ENCODE measurements at places on chromosomes 7 and 10. TPM values are rescaled to one million over a fixed set of nuclear protein-coding genes. Genes with fewer than 3 reads are reported as not detected.

- no peak for DNase-seq
Observed at GRCh38 chr7:112616295-112616694, 135.5 kb downstream of the LSMEM1 start.

GRCh38 chr10:12397147-12397896 lies 48.0 kb downstream of the CAMK1D start:
- no peak for DNase-seq

DNA sequence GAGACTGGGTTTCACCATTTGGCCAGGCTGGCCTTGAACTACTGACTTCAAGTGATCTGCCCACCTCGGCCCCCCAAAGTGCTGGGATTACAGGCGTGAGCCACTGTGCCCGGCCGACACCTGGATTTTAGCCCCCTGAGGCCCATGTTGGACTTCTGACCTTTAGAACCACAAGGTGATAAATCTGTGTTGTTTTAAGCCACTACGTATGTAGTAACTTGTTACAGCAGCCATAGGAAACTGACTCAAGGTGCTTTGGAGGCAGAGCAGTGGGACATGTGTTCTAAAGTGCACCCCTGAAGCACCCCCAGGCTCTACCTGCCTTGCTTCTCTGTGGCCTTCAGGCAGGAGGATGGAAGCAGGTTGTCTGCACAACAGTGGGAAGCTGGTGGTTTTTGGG lies 128.4 kb downstream of the CDH23 start:
- DNase-seq: no peak

DNA sequence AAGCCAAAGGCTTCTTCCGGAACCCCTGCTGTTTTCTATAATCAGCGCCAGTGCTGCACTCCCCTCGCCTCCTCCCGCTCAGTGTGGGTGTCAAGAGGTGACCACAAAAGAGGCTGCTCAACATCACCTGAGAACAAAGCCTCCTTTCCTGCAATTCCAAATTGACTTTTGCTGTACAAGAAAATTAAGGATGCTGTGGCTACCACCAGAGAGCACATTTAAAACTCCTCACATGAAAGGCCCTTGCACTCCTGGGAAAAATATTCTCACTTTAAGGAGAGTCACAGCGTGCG lies 96.4 kb downstream of the HIPK2 start:
- DNase-seq: no peak

GRCh38 chr7:157299613-157300368 lies 37.0 kb upstream of the DNAJB6 start:
- DNase-seq: peak; percentile 70

DNA sequence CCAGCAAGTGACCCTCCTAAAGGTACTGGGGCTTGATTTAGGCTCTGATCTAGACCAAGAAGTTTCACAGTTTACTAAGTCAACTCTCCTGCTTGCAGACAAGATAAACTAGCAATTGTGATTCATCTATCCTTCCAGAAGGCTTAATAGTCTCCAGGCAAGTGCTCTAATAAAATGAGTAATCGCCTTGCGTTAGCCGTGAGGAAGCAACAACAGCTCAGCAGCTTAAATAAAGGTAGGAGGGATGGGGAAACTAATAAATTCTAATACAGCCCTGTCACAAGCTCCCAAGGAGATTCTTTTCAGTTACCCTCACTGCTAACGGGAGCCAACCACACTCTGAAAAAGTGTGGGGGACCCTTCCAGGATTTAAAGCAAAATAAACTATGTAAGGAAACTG lies 48.4 kb downstream of the FRMD4A start:
- DNase-seq: no peak

DNA sequence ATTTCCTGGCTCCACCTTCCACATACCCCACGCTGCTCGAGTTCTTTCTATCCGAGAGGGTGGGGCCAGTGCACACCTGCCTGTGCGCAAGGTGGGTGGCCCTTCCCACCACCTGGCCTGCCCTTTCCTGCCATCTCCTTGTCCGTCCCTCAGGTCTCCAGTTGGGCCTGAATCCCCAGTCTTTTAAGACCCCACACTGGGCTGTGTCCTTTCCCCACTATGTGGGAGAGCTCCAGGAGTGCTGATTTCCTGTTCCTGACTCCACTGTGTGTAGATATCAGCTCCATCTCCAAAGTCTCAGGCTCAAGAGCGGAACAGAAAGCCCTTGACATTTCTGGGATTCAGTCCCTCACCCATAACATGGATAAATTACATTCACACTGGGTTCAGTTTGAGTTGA lies 20.1 kb downstream of the LHPP start:
- no peak for DNase-seq

DNA sequence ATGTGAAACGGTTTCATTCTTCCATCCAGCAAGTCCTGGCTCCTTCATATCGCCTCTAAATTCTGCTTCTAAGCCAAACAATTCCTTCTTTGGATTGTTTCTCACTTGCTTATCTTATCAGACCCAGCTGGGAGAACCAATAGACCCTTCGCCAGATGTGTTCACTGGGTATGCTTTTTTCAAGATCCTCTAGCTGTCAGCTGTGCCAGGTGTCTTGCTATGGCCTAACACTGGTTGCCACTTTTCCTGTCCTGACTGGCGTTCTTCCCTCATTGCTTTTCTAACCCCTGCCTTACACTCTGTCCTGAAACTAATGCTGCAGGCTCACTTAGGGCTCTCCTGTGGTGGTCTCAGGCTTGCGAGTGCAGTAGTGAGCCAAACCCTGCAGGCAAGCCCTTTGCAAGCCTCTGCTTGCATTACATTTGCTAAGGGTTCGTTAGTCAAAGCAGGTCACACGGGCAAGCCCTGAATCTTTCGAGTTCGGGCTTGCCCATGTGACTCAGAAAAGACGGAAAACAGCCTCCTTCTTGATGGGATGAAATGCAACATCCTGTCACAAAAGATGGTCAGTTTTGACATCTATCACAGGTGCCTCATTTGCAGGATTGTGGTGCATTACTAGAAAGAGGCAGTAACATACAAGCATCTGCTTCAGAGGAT lies 92.8 kb downstream of the VWC2 start:
- peak; percentile 35 for DNase-seq

DNA sequence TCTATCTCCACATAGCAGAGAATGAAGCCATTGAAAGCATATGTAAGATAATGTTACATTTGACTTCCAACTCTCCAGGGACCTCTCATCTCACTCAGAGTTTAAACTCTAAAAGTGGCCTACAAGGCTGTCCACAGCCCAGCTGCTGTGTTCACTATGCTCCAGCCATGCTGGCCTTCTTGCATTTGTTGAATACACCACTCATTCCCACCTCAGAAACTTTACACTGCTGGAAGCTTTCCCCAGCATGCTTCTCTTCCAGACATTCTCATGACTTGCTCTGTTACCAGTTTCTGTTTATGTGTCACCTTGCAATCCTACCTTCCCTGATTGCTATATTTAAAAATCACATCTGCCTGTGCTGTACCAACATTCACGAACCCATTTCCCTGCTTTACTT lies 167.2 kb downstream of the WNT2 start:
- no peak for DNase-seq

- DNase-seq: no peak
Observed at GRCh38 chr7:16693601-16694318, 47.8 kb downstream of the BZW2 start.

- DNase-seq: no peak
Observed at GRCh38 chr10:89019569-89020327, 29.1 kb downstream of the FAS start.

GRCh38 chr7:2984091-2984490 lies 59.6 kb downstream of the CARD11 start:
- no peak for DNase-seq

DNA sequence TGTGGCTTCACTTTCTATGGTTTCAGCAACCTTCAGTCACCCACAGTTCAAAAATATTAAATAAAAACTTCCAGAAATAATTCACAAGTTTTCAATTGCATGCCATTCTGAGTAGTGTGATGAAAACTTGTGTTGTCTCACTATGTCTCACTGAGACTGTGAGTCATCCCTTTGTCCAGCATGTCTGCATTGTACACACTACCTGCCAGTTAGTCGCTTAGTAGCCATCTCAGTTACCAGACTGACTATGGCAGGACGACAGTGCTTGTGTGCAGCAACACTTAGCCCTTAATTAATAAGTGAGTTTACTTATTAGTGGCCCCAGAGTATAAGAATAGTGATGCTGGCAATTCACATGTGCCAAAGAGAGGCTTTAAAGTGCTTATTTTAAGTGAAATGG lies 22.5 kb downstream of the CCDC186 start:
- no peak for DNase-seq

- no peak for DNase-seq
Observed at GRCh38 chr10:26486990-26487850, 49.1 kb downstream of the APBB1IP start.

DNA sequence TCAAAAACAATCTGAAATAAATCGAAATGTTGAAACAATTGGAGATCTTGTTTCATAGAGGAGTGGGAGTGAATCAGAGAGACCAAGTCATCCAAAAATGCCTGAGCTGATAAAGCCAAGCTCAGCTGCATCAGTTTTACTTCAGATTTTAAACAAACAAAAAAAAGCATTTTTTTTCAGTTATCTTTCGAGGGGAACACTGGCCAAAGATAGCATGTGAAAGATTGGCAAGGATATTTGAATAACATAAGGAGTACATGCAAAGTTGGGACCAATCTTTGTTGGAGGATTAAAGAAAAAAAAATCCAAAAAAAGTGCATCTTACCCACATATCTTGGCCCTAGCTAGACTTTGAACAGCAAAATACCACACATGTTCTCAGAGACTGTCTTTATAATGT lies 47.2 kb downstream of the RHOBTB1 start:
- no peak for DNase-seq

DNA sequence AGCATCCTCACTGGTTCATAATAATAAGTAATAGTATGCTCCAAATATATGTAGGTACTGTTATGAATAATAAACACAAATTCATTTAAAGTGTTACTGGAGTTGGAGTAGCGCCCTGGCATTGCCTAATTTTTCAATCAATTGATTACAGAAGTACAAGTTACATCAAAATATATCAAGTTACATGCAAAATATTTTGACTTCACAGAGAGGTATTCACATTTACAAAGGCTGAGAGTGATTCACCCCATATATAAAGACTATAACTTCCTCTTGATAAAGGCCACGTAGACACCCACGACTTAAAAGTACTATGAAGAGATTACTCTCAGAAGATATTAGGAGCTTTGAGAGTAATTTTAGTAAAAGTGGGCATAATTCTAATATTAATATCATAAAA lies 13.6 kb upstream of the COL17A1 start:
- no peak for DNase-seq

The LRRC17 gene
- total RNA-seq: 6.7 TPM

The WNT16 gene
- total RNA-seq: not detected

The TPK1 gene
- 8.4 TPM for total RNA-seq

The PYROXD2 gene
- total RNA-seq: 5.3 TPM

The ASIC3 gene
- 4.0 TPM for total RNA-seq

The NPSR1 gene
- total RNA-seq: not detected

The MMRN2 gene
- 39.3 TPM for total RNA-seq

The LRRD1 gene
- total RNA-seq: 0.57 TPM

The AMZ1 gene
- total RNA-seq: 0.45 TPM

The TCERG1L gene
- not detected for total RNA-seq

The HNRNPH3 gene
- 101 TPM for total RNA-seq

The CNPY1 gene
- not detected for total RNA-seq
